ENCODE measurements at places on chromosomes 16 and 17.
A peak's percentile ranks its signal among the peaks of the same experiment; 100 is the strongest.

DNA sequence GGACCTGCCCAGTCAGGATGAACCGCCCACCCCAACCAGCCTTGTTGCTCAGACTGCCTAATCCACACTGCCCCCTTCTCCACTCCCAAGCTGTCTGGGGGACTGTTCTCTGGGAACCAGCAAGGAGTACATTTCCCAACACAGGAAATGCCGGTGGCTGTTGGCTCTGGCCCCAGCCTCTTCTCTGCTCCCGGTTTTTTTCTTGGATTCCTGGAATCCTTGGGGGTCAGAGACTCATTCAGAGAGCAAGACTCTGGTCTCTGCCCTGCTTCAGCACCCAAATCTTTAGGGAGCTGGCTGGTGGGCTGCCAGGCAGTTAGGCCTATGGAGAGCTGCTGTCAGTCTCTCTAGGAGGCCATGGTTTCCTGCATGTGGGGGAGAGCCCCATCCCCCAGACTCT, 10.8 kb upstream of the MTMR4 start:
- no peak for DNase-seq

GRCh38 chr17:49748791-49749190, 15.1 kb downstream of the FAM117A start:
- DNase-seq = peak; percentile 15

DNA sequence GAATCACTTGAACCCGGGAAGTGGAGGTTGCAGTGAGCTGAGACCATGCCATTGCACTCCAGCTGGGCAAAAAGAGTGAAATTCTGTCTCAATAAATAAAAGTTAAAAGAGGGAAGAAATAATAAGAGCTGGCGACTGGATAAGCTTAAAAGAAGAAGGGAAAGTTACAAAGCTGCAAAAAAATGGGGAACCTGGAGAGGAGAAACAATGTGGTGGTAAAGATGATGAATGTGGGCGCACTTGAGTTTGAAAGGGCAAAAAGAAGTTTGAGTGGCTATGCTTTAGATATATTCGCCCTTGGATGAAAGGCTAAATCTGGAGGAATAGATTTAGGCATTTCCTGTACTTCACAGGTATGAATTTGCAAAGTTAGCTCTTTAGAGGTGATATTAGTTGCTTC, 53.0 kb upstream of the YPEL2 start:
- DNase-seq = no peak

DNA sequence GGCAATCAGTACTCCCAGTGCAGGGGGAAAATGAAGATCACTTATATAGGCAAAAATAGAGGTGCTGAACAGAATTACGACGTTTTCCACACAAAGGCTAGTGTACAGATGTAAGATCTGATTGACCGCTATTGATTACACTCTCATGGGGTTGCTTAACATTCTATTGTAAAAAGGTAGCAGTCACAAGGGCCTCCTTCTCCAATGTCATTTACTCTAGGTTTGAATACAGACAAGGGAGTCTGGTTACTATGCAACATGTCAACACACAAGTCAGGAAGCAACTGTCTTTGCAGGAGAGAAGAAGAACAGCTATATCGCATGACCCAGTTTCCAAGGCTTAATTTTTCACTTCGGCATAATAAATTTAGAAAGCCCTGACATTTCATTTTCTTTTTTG, 7.9 kb downstream of the KRT37 start:
- no peak for DNase-seq

- DNase-seq = peak; percentile 51
Observed at GRCh38 chr17:17205368-17206123, 587 bp downstream of the PLD6 start.

DNA sequence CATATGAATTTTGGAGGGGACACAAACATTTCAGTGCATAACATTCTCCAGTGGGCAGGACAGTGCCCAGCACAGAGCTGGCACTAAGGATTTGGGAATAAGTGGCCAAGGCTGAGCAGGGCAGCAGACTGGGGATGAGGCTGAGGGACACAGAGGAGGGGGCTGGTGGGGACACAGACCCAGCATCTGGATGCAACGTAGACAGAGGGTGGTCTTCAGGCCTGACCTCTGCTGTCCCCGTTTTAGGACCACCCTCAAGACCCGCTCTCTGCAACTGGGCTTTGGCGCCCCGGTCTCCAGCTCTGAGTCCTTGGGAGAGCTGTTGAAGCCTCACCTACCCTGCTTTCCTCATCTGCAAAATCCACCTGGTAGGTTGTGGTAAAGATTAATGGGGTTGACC, 3.3 kb upstream of the PRSS33 start:
- no peak for DNase-seq

- DNase-seq = no peak
Observed at GRCh38 chr17:13582776-13583547, 18.8 kb downstream of the HS3ST3A1 start.

GRCh38 chr17:21250854-21251253, 2.4 kb downstream of the NATD1 start:
- DNase-seq = no peak

GRCh38 chr16:87126403-87127025, 190.7 kb downstream of the C16orf95 start:
- no peak for DNase-seq

GRCh38 chr17:14261406-14261805, 24.7 kb upstream of the CDRT15 start:
- DNase-seq = no peak
